ENCODE measurements at places on chromosomes 16 and 17.

GRCh38 chr17:65328567-65328966 is 191.4 kb downstream of the RGS9 start:
- no peak for DNase-seq

DNA sequence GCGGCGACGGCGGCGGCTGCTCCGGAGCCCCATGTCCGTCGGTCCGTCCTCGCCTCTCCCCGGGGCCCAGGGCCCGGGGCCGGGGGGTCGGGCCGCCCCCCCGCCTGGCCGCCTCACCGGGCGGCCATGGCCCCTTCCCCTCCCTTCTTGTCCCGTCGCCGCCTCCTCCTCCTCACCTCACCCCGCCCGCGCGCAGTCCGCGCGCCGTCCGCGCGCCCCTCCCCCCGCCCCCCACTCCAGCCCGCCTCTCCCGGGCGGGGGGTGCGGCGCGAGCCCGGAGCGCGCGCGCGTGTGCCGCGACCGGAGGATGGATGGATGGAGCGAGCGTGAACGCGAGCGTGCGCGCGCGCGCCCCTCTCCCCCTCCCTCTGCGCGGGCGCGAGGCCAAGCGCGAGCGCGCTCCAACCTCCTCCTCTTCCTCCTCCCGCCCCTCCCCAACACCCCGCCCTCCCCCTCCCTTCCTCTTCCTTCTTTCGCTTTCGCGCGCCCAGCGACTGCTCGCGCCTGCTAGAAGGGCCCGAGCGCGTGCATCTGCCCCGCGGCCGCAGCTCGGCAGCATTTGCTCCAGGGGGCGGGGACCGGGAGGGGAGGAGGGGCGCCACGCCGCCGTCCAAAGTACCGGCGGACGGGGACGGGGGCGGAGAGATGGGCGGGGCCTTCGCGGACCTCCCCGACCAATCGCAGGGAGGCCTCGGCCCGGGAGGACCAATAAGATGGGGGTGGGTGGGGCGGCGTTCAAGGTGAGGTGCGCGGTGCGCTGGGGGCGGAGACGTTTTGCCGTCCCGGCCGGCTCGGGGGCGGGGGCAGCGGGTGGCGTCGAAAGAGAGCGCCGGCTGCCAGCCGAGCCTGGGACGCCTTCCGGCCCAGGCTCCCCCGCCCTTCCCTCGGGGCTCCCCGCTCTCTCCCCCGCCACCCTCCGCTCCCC is at the start of gene ATXN7L3:
Gene ATXN7L3, minus strand, starts transcription at position 332 of the 925 bp plus-strand sequence. CDS start 1,814 bp downstream, outside the sequence.
- no peak for DNase-seq

DNA sequence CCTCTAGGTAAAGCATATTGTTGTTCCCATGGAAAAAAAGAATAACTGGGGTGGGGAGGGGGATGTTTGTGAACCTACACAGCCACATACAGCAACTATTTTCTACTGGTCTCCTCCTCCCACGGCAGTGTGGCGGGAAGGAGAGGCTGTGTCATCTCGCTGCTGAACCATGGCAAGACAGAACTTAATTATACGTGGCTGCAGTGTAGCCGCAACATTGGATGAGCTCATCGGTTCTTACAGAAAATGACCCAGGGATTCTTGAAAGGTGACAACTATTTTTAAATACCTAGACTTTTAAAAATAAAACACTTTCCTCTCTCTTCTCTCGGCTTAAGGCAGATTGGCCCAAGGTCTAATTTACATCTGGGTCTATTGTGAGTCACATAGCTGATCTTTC is 19.8 kb upstream of the TEKT3 start:
- DNase-seq: no peak

DNA sequence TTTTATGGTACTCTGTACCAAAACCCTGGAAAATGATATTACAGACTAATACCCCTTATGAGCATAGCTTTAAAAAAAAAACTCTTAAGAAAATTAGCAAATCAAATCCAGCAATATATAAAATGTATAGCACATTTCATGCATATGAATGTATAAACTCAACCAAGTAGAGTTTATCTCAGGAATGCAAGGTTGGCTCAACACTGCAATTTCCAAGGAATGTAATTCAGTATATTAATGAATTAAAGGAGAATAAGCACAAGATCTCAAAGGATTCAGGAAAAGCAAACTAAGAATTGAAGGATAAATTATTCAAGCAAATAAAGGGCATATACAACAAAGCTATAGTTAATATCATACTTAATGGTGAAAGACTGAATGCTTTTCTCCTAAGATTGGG is 61.9 kb upstream of the RPL38 start:
- DNase-seq: no peak

DNA sequence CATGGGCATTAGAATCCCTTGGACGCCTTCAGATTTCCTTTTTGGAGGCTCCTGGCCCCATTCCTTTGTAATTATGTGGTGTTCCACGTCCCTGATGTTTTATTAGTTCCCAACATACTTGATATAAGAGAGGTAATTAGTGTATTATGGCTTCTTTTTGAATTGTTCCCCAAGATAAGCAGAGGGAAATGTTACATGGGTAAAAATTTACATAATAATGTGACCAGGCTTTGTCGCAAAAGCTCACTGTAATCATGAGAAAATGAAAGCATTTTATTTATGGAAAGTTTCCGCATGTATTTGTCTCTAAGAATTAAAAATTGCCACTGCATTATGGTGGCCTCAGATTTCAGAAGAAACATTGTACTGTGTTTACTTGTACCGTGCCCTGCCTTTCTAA is 177.8 kb downstream of the PRKCA start:
- DNase-seq: no peak

- no peak for DNase-seq
Measured at GRCh38 chr16:11706180-11706742, 36.4 kb downstream of the TXNDC11 start.
